8988T (cell line): ENCODE measurements at places on chromosomes 12 and 14.

GRCh38 chr12:54051874-54052437 is 1.7 kb upstream of the HOXC4 start:
- DNase-seq, result no peak

GRCh38 chr12:90987101-90987500 is 17.7 kb downstream of the EPYC start:
- DNase-seq, result no peak

GRCh38 chr14:101476916-101477553 is 84.3 kb upstream of the DIO3 start:
- no peak for DNase-seq

DNA sequence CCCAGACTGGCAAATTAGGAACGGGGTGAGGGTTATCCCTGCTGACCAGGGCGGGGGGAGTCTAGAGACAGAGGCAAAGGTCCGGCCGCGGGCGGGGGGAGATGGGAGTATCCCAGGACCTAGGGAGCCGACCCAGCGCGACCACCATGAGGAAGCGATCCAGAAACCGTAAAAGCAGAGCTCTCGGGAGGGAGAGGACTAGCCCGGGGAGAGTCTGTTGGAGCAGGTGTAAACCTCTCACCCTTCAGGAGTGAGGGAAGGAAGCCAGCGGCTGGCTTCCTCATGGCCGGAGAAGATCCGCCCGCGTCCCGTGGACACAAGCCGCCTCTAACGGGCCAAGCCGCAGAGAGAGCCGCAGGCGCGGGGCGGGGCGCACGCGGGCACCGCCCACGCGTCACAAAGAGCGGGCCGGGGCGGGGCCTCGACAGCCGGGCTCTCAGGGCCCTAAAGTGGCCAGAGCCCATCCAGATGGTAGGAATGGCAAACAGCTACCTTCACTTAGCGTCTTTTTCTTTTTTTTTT is at the start of gene ACRBP:
Gene ACRBP (minus strand): TSS at position 350 of the 522 bp plus-strand sequence. CDS start 66 bp downstream, at position 284.
- DNase-seq, result no peak

DNA sequence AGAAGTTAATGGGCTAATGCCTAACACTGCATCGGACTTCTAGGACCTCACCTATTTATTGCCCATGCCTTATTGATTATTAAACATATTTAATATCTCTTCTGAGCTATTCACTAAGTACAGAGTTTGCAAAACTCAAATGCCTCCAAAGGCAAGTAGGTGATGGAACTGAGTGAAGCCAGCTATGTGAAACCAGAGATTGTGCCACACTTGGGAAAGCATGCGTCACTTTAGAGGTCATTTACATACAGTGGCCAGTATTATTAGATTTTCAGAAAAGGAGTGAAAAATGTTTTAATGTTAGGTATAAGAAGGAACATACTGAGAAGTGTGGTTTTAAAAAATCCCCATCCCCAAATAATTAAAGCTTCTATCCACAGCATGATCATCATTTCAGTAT is 27.7 kb downstream of the PDE6H start:
- no peak for DNase-seq

- no peak for DNase-seq
Measured at GRCh38 chr14:65339866-65340265, 72.7 kb upstream of the FUT8 start.

DNA sequence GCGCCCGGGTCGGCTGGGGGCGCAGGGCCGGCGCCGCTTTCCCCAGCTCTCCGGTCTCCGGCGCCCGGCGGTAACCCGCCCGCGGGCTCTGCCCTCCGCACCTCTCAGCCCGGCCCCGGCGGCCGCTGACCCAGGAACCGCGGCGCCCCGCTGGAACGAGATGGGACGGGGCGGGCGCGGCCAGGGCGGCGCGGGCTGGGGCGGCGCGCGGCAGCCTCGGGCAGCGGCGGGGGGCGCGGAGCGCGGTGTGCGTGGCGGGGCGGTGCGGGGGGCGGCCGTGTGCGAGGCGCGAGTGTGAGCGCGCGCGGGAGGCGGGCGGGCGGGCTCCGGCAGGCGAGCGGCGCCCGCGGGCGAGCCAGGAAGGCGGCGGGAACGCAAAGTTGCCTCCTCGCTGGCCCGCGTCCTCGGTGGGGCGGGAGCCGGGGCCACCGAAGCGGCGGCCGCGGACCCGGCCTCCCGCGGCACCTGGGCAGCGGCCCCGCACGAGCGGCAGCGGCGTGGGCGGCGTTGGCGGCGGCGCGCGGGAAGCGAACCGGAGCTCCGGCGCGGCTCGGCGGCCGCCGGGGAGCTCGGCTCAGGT is 671 bp upstream of the DIO3 start:
- DNase-seq, result no peak

DNA sequence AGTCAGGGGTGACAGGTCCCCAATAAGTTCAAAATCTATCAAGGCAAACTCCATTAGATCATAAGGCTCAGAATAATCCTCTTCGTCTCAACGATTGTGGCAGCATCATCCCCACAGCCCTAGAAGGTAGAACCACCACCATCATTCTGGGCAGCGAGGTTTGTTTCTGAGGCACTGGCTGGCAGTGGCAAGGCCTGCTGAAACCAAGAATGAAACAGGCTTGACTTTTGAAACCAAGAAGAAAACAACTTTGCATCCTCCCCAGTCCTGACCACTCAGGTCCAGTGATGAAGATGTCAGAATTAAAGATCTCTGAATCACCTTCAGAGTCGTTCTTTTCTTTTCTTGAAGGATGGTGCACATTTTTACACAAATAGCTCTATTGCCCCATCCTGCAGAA is 152.6 kb upstream of the SYT1 start:
- no peak for DNase-seq
